Activated CD4-positive, alpha-beta memory T cell treated with anti-CD3 and anti-CD28 coated beads, Interleukin-2, amount 10 ng/mL, durations not matched to agents 7 days and 5 days (primary cell): ENCODE measurements at places on chromosomes 7 and 10.

DNA sequence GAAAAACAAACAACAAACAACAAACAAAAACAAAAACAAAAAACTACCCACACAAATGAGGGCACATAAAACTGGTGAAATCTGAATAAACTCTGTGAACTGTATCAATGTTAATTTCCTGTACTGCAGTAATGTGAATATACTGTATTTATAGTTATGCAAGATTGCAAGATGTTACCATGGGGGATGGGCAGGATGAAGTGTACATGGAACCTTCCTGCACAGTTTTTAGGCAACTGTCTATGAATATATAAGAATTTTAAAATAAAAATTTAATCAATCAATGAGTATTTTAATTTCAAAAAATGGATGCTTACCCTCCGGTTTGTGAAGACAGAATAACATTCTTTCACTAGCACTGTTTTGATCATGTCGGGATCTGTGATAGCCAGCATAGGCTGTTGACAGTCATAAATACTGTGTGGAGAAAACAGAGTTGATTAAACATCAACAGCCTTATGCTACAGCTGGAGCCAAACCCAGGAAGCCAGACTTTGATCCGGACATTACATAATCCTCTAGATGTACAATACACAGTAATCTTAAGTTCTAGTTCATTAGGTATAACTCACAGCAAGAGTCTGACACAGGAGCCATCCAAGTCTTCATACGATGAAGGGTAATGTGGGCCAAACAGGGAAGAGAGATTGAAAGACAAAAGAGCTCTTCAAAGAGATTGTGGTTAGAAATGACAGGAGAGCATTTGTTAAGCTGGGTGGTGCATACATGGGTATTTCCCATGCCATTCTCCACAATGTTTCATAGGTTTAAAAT lies 14.8 kb downstream of the CYP3A7 start:
- no peak for DNase-seq

DNA sequence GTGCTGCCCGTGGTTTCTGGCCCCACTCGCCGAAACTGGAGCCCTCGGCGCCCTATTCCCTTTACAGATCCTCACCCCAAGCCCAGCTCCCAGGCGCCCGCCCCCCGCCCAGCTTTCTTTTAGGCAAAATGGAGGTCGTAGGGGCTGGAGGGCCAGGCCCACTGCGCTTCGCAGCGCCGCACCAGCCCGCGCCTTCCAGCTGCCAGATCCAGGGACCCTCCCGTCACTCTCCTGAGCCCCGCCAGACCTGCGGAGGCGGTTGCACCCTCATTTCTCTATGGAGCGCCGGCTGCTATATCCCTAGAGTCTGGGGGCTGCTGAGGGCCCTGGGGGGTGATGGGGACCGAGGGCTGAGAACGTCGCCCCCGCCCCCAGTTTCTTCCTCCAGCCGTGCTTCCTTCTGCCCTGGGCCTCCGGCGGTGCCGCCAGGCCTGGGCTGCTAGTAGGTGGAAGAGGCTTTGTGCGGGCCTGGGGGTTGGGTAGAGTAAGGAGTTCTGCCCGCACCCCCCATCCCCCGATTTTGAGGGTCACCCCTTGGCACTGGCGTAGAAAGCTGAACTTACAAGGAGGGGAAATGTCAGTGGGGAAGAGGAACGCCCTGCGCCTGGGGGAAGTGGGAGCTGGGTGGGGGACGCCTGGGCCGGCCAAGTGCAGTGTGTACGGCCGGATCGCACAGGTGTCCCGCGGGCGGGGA lies 1.0 kb downstream of the GNB2 start:
- DNase-seq, result no peak

DNA sequence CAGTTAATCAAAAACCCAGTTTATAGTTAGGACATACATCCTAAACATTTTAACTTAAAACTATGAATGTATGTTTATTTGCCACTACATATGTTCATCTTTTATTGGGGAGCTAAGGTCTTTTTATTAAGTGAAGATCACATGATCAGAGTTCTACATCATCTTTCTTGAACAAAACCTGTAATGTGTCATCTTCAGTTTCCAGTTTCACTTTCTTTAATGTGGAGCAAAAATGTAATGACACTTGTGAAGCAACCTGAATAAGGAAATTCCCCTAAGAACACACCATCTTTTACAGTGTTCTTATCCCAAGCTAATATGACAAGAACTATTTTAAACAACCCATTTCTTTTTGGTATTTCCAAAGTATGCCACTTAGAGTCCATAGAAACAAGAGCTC lies 166.7 kb upstream of the BET1 start:
- no peak for DNase-seq

DNA sequence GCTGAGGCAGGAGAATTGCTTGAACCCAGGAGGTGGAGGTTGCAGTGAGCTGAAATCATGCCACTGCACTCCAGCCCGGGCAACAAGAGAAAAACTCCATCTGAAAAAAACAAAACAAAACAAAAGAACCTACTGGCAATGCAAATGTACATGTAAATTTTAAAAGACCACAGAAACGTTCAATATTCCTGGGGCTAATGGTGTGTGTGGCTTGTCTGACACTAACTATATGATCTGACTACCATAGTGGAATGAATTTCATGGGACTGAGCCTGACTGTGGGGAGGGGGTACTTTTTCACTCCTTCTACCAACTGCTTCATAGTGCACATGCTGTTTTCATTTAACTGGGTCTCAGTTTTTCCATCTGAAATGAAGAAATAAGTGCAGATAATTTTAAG lies 69.6 kb downstream of the ITPRID1 start:
- no peak for DNase-seq

- no peak for DNase-seq
Measured at GRCh38 chr10:116164291-116164690, 108.7 kb downstream of the GFRA1 start.

GRCh38 chr10:3350205-3350604 lies 177.6 kb upstream of the PITRM1 start:
- no peak for DNase-seq

DNA sequence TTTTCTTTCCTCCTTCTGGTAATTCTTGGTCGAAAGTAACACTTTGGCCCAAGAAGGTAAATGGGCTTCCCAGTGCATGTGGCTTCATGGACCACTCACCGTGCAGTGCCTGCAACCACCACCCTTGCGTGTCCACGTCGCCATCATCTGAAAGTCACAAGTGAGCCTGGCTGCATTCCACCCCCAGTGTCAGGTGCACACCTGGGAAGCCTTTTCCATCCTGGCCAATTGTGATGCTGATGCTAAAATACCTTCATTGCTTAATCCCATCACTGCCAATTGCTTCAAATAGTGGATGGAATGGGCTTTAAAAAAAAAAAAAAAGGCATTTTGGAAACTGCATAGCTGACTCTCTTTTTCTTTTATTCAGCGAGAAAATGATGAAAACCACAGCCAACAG lies 228.9 kb downstream of the ARHGAP21 start:
- no peak for DNase-seq

- no peak for DNase-seq
Measured at GRCh38 chr7:82091126-82091684, 321.4 kb upstream of the HGF start.

DNA sequence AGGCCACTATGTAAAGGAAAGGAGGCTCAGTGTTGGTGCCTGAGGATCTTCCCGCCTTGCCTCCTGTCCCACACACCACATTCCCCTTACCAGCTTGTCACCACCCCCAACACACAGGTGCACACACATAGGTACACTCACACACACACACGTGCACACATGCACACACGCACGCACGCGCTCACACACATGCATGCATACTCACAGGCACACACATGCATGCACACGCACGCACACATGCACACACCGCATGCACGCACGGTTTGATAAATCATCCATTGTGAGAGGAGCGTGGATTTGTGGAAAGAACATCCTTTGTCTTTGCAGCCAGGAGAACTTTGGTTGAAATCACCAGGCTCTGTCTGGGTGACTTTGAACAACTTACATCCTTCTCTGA lies 359.8 kb downstream of the FRMD4A start:
- no peak for DNase-seq

DNA sequence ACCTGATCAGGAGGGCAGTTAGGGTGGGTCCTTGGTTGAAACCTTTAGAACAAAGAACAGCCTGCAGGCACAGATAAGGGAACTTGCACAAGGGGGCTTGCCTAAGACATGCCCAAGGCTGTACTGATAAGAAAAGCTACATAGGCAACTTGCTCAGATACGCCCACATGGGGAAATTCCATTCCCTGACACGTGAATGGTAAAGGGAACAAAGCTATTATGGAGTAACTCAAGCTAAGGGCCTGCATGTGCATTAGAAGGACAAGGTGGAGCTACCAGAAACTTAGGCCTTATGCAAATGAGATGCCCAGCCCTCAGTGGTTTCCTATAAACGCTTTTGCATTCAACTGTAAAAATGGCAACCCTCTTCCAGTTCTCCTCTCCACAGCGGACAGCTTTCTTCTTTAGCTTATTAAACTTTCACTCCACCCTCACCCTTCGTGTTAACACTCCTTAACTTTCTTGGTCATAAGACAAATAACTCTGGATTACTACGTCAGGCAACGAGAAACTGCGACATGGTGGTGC lies 1192.1 kb upstream of the CELF2 start:
- no peak for DNase-seq

GRCh38 chr7:25028370-25029021 lies 48.5 kb upstream of the OSBPL3 start:
- peak; percentile 27 for DNase-seq

DNA sequence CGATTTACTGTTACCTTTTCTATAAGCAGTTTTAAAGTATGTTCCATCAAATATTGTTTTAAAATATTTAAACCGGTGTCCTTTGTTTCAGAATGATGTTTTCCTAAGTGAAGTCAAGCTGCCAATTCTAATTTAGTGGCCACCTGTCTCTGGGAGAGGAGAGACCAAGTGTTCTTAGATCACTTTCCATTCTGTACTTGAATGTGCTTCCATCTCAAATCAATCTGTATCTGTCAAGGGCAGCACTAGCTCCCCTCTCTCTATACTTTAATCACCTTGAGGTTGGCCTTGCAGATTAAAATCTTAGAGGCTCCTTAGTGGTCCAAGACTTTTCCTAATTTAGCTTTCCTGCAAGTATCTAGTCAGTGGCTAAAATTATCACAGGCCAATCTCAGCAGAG lies 49.6 kb downstream of the LGI1 start:
- DNase-seq, result no peak

DNA sequence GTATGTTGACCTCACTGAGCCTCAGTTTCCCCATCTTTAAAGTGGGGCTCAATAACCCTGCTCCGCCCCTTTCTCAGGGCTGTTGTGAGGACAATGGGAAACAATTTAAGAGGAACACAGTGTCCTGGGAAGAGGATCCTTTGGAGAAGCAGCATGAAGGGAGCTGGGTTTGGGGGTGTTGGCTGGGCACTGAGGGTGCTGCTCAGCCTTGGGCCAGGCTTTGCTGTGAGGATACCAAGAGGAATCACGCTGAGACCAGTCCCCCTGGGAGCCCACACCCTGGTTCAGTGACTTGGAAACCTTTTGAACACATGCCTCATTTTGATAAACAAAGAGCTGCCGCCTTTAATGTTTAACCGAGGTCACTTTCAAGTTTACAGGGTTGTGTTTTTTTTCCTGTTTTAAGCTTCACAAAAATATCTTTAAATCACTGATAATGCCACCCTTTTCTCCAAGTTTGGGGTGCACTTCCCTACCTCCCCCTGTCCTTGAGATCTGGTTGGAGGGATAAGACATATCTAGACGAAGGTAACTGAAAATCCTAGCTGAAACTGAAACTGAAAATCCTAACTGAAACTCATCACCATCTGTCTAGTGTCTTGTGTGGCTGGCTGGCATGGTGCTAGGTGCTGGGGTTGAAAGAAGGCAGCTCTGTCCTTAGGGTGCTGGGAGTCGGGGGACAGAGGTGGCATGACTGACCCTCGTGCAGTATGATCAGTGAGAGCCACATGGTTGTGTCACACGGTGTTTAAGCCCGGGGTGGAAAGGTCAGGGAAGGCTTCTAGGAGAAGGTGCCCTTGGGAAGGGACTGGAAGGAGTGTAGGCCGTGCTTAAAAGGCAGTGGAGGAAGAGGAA lies 27.7 kb downstream of the ZNF775 start:
- DNase-seq, result peak; percentile 58

DNA sequence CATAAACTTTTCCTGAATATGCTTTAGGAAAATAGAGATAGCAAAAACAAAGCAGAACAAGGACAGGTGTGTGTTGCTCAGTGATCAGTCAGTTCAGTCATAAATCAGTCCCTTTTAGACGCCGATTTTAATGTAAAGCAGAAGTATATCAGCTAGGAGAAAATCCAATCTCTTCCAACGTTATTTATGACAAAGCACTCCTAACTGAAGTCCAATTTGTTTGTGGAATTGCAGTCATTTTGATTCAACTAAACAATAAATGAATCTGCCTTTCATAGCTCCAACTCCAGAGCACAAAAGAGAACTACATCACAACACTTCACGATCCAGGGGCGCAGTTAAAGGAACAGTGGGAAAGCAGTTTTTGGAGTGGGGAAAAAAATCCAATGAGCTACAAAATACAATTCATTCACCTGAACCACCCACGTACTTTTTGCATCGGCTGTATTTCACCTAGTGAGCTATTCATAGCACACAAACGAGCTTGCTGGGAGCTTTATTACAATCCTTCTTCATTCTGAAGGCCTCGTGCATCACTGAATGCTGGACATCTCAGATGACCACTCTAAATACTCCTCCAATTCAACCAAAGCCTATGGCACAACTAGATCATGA lies 151.3 kb downstream of the LRRN3 start:
- DNase-seq, result no peak

- DNase-seq, result no peak
Measured at GRCh38 chr7:69654849-69655707, 56.8 kb downstream of the AUTS2 start.

DNA sequence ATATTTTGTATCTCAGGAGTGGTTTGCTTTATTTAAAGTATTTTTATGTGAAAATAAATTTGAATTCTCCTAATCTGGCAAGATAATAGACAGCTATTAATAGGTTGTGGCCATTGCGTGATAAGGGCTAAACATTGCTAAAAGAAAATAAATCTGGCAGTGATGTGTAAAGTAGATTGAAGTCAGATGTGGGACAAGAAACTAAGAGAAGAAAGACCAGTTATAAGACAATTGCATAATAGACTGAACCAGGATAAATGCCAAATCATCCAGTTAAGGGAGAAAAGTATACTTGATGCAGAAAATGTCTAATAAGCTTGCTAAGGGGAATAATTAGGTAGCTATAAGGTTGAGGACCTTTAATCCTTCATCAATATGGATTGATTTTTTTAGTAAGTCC lies 197.5 kb upstream of the CSTF2T start:
- DNase-seq, result no peak

DNA sequence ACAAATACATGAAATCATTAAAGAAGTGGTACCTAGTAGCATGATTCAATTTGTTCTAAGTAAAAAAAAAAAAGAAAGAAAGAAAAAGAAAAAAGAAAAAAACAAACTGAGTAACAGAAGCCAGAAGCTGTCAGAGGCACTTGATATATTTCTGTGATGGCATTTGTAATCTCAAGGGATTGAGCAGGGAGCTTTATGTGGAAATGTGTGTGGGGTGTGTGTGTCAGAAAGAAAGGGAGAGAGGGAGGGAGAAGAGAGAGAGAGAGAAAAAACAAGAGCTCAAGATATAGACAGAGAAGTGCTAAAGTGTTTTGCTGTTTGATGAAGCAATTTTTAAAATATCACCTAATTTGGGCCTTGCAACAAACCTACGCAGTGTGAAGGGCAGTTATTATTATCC lies 357.6 kb upstream of the PCDH15 start:
- DNase-seq, result no peak
